ENCODE measurements at places on chromosomes 11 and 22.

DNA sequence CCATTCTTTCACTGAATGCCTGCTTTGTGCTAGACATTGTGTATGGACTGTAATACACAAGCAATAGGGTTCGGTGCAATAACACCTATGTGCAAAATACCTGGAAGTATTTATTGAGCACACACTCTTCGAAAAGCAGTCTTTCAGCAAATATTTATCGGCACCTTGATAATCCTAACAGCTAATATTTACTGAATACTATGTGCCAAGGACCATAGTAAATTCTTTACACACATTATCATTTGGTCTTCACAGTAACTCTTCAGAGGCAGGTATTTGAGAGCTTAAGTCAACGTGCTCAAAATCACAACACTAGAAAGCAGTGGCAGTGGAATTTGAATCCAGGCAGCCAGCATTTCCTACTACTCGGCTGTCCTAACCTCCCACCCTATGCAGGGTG is 2.2 kb downstream of the B3GNT6 start:
- no peak for DNase-seq

DNA sequence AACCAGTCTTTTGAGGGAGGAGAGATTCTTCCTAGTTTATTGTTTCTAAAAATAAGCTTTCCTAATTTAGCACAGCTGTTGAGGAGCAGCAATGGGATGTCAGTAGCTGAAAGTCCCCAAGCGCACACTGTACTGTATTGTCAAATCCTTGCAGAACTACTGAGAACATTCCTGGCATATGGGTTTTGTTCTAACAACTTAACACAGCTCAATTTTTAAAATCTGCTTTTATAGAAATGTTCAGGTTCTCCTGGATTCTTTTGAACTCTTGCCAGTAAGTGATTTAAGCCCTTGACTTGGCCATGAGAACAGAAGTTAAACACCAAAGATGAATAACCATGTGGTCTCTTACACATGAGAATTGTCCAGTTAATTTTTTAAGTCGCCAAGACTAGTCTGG is 218.6 kb downstream of the FAT3 start:
- DNase-seq, result no peak

- DNase-seq, result no peak
Observed at GRCh38 chr11:75797116-75797515, 17.9 kb upstream of the UVRAG start.

DNA sequence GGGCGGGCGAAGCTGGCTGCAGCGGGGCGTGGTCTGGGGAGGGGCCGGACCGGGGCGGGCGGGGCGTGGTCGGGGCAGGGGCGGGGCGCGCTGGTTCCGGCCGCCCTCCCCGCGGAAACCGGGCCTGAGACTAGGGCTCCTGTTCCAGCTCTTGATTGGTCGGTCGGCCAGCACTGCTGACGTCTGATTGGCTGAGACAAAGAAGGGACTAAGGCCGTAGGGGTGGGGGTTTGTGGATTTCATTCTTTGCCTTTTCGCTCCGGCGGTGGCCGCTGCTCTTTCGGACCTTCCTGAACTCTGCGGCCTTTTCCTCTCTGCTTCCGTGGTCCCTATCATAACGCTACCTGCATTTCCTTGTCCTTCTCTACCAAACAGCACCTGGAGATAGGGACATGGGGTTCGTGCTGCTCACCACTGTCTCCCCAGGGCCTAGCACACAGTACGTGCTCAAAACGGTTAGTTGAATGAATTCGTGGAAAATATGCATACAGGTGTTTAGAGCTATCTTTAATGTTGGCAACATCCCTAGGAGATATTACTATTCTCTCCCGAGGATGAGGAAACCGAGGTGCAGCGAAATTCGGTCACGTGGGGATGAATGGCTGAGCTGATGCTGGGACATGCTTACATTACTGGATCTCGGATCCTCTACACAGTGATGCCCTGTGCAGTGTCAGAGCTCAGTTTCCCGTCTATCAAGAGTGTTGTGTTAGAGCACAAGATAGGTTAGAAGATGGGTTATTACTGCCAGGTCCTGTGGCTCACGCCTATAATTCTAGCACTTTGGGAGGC is 62.8 kb downstream of the NFAM1 start:
- no peak for DNase-seq

DNA sequence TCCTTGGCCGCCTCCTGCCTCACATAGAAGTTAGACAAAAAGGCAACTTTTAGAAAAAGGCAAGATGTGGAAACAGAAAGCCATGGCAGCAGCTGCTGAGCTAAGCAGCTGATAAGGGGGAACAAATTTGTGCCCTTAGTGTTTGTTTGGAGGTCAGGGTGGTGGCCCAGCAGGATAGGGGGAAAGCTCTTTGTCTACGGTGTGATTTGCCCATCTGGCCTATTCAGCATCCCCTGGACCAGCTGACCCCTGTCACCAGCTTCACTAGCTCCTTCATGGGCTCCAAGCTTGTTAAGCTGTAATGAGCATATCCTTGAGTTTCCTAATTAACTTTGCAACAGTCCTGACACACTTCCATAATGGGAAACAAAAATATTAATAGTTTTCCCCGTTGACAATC is 5.9 kb upstream of the ME3 start:
- no peak for DNase-seq

- no peak for DNase-seq
Observed at GRCh38 chr22:43263645-43264514, 76.9 kb upstream of the TTLL12 start.

DNA sequence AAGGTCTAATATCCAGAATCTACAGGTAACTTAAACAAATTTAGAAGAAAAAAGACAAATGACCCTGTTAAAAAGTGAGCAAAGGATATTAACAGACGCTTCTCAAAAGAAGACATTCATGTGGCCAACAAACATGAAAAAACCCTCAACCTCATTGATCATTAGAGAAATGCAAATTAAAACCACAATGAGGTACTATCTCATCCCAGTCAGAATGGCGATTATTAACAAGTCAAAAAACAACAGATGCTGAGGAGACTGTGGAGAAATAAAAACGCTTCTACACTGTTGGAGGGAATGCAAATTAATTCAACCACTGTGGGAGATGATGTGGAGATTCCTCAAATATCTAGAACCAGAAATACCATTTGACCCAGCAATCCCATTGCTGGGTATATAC is 67.2 kb downstream of the SLC17A6 start:
- DNase-seq, result no peak

Data from NCI-H1417 treated with DMSO at 0.1 percent for 48 hours (cell line).